ENCODE measurements at places on chromosomes 6 and 20.

DNA sequence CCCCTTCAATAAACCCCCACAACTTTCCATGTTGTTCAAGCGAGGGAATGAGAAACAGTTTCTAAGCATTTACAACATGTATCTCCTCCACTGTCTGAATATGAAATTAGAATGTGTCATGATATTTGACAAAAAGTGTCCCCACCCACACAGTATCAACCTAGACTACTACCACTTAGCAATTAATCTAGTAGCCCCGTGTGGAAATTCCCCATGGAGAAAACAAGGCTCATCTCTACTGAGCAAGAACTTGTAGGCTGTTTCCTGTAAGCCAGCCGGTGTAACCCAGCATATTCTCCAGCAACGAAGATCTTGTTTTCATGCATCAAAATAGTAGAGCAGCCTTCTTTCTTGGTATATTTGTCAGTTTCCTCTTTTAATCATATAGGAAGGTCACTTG, 115.0 kb downstream of the IRF4 start:
- DNase-seq, result no peak

- no peak for DNase-seq
Measured at GRCh38 chr20:63963348-63963741, 6.4 kb downstream of the ZNF512B start.

- DNase-seq, result no peak
Measured at GRCh38 chr6:166987930-166988329, 11.3 kb upstream of the CEP43 start.

- DNase-seq, result no peak
Measured at GRCh38 chr6:149901444-149902140, 3.7 kb upstream of the RAET1E start.

DNA sequence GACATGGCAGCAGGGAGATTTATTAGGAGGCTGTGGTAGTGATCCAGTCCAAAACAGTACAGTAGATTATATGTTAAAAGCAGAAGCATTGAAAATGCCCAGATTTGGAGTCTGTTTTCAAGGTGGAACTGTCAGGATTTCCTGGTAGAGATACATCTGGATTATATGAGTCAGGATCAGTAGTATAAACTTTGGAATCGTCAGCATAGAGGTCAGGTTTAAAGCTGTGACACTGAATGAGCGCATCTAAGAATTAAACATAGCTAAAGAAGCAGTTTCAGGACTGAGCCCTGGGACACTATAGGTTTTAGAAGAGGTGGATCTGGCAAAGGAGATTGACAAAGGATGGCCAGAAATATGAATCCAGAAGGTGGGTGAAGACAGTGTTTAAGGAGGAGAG, 60.4 kb downstream of the RNF144B start:
- no peak for DNase-seq

- DNase-seq, result no peak
Measured at GRCh38 chr6:7087491-7087979, 20.2 kb upstream of the RREB1 start.

DNA sequence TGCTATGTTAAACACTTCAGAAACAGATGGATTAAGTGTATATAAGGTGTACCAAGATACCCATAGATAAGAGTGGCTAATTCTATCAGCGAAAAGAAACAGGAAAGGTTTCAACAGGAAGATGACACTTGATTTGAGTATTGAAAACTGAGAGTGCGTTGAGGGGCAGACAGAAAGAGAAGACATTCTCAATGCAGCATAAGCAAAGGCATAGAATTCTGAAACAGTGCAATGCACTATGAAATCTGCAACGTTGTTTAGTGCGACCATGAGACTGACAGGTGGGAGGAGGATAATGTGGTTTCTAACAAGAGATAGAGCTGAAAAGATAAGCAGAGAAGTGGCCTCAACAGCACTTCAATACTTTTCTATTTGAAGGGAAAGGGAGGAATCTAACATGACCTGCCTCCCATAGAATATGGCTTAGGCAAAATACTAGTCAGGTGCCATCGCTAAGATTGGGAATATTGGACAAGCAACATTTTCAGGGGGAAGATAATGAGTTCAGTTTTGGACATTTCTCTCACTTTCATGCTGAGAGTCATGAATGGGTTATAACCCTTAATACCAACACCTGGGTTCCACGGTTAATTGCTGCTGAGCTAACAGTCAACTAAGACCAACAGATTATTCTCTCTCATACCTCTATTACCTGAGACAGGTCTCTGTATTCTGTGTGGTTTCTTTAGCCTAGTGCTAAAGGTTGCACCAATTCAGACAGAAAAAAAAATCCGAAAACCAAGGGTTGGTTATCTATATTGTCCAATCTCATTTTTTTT, 312.9 kb upstream of the ARID1B start:
- no peak for DNase-seq

- no peak for DNase-seq
Measured at GRCh38 chr6:4563156-4563555, 213.0 kb upstream of the CDYL start.

DNA sequence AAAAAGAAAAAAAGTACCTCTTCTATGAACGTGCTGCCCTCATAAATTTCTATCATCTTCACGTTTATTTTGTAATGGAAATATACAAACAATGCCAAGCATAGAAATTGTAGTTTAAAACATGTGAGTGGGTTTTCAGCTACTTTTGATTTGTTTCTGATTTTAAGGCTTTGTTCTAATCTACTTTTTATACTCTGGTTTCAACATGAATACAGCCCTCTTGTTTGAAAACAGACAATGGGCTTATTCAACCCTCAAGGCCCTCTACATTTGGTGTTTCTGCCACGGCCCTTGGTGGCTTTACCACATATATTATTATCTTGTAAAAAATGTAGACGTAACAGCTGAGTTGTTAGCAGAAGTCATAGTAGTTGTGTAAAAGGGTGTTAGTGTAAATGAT, 153.9 kb downstream of the SOX4 start:
- no peak for DNase-seq

GRCh38 chr20:17675519-17676377, 6.3 kb downstream of the RRBP1 start:
- DNase-seq, result no peak

- DNase-seq, result no peak
Measured at GRCh38 chr6:167399051-167399387, 74.1 kb downstream of the TTLL2 start.

GRCh38 chr6:150756173-150756572, 109.3 kb upstream of the MTHFD1L start:
- DNase-seq, result no peak

DNA sequence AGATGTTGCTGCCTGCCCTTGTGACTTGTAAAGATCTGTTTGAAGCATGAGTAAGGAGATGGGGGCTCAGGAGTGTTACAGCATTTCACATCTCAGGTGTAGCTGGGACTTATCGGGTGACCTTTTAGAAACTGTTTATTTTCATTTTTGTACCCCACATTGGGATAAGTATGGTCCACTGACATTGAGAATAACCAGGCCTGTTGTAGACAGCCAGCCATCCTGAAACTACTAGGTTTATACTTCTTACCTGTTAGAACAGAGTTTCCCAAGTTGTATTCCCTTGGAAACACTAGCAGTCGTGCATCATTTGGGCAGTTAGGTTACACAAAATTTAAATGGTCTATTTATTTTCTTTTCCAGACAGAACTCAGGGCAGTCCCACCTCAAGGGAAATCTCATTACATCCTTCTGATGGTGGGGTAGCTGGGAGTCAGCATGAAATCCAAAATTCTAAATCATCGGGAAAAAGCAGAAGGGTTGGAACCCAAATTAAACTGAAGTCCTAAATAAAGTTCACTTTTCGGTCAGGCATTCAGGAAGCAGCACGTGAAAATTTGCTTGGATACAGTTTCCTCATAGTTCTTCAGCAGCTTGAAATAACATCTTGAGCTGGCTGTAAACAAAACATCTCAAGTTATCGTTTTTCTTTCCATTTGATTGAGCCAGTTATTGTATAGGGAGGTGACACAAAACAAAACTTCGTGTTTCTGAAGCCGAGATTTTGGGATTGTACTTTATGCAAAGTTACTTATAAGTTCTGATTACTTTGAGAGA, 30.5 kb downstream of the FOXO3 start:
- DNase-seq, result no peak

- no peak for DNase-seq
Measured at GRCh38 chr6:10441655-10442009, 26.8 kb upstream of the TFAP2A start.

- peak; percentile 62 for DNase-seq
Measured at GRCh38 chr6:17705778-17706579, 746 bp downstream of the NUP153 start.

DNA sequence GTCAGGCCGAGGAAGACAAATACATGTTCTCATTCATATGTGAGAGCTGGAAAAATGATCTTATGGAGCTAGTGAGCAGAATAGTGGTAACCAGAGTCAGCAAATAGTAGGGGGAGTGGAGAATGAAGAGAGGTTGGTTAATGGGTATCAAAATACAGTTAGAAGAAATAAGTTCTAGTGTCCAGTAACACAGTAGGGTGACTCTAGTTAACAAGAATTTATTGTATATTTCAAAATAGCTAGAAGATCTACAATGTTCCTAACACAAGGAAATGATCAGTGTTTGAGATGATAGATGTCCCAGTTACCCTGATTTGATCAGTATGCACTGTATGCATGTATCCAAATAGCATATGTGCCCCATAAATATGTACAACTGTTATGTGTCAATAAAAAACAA, 128.4 kb downstream of the BCKDHB start:
- DNase-seq, result no peak

GRCh38 chr6:161374971-161375873, 101.4 kb upstream of the AGPAT4 start:
- DNase-seq, result peak; percentile 38

DNA sequence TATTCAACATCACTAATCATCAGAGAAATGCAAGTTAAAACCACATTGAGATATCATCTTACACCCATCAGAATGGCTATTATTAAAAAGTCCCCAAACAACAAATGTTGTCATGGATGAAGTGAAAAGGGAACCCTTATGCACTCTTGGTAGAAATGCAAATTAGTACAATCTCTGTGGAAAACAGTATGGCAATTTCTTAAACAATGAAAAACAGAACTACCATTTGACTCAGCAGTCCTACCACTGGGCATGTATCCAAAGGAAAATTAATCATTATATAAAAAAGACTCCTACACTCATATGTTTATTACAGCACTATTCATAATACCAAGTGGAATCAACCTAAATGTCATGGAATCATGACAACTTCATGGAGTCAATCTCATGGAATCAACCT, 611.3 kb upstream of the GJE1 start:
- DNase-seq, result no peak

- DNase-seq, result no peak
Measured at GRCh38 chr6:105194106-105194505, 14.3 kb upstream of the POPDC3 start.

DNA sequence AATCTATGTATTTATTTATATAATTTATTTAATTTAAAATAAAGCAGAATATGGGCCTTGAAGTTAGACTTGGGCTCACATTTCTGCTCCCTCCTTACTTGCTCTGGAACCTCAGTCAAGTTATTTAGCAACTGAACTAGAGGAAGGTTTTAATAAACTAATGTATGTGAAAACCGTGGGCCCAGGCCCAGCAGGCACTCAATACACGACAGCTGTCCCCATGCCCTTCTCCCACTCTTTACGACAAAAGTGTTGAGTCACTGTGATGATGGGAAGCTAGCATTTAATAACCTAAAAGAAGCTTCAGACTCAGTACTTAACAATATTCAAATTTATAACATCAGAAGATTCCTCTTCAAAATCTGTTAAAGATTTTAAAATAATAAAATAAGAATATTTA, 46.7 kb downstream of the SERAC1 start:
- no peak for DNase-seq

- DNase-seq, result no peak
Measured at GRCh38 chr20:34710861-34711574, 6.9 kb downstream of the TP53INP2 start.

- no peak for DNase-seq
Measured at GRCh38 chr20:57625978-57626377, 5.8 kb upstream of the ZBP1 start.

- no peak for DNase-seq
Measured at GRCh38 chr6:52534966-52535390, 41.9 kb downstream of the TRAM2 start.

DNA sequence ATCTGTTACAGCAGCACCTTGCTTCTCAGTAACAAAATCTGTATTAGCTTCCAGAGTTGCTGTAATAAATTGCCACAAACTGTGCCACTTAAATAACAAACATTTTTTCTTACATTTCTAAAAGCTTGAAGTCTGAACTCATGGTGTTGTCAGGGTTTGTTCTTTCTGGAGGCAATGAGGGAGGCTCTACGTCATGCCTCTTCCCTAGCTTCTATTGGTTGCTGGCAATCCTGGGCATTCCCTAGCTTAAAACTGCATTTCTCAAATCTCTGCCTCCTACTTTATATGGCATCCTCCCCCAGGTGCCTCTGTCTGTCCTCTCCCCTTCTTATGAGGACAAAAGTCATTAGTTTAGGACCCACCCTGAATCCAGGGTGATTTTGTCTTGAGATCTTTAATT, 41.6 kb upstream of the TMEM244 start:
- DNase-seq, result no peak

DNA sequence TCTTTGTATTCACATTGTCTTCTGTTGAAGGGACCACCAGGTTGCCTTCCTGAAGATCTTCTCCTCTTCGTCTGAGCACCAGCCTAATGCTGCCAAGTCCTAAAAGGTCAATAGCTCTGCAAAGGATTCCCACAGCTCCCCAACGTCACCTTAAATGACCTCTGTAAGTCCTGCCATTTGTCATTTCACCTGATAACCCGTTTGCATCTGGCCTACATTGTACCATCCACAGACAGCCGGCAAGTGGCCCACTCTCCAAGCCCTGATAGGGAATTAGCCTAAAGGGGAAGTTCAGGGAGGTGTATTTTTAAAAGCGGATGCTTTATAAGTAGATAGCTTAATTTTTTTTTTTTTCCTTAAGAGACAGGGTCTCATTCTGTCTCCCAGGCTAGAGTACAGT, 127.8 kb downstream of the ZMYND8 start:
- DNase-seq, result no peak

DNA sequence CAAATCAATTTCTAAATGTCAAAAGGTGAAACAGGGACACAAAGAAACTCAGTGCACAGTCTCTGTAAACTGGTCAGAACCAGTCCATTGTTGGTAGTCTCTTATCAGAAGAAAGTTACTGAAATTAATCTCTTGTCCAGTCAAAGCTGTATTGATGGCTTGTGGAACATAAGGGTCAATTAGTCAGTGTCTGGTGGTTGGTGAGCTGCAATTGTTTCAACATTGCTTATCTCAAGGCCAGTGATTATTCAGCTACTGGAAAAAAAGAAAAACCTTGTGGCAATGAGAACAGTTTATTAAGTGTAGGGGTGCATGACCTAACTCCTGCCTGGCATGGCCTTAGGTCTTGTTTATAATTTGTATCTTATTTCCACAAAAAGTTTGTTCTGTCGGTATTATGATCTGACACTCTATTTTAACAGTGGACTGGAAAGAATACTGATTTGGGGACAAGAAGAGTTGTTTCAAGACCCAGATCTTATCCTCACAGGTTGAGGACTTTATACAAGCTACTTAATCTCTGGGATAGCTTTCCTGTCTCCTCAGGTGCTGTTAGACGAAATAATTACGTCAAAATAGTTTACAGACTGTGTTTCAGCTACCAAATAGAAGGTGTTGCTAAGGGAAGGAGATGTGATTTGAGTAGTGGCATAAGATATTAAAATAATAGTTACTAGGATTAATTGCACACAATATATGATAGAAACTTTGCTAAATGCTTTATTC, 520.0 kb upstream of the IRAK1BP1 start:
- no peak for DNase-seq

GRCh38 chr6:165031502-165031901, 277.9 kb downstream of the C6orf118 start:
- DNase-seq, result no peak

- no peak for DNase-seq
Measured at GRCh38 chr6:167140589-167141474, 16.9 kb downstream of the GPR31 start.

- peak; percentile 34 for DNase-seq
Measured at GRCh38 chr6:167907837-167908681, 81.3 kb downstream of the AFDN start.

Data from NCI-H345 (cell line).